ENCODE measurements at places on chromosomes 2 and 18.

DNA sequence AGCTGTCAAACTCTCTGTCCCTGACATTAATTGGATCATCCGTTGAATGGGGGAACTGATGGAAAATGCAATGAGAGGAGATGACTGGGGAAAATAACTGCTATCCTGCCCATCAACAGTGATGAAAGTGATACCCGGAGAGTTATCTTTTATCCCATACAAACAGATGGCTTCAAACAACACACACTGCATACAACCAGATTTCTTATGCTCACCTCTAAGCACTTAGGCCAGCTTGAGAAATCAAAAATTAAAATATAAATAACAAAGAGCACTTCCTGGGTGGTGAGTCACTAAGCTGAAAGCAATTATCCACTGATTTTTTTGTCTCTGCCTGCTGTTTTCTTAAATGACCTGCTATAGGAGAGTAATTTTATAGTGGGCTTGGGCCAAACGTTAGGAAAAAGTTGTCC, 237.6 kb upstream of the RGPD4 start:
- DNase-seq = no peak

GRCh38 chr18:23257686-23258565, 122.6 kb downstream of the CABLES1 start:
- no peak for DNase-seq

DNA sequence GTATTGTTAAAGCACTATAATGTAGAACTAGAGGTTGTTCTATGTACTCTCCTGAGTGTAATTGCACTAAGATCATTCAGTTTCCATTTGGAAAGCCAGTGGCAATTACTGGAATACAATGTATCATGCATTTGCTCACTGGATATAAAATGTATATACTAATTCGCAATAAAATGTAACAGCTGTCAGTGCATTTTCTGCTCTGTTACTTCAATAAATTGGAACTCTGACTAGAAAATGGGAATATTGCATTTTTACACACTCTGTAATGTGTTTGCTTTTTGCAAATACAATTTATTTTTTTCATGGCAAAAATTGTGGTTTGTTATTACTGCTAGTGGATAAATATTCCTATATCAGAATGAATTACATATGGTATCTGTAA, 893.8 kb upstream of the POU3F3 start:
- DNase-seq = no peak

DNA sequence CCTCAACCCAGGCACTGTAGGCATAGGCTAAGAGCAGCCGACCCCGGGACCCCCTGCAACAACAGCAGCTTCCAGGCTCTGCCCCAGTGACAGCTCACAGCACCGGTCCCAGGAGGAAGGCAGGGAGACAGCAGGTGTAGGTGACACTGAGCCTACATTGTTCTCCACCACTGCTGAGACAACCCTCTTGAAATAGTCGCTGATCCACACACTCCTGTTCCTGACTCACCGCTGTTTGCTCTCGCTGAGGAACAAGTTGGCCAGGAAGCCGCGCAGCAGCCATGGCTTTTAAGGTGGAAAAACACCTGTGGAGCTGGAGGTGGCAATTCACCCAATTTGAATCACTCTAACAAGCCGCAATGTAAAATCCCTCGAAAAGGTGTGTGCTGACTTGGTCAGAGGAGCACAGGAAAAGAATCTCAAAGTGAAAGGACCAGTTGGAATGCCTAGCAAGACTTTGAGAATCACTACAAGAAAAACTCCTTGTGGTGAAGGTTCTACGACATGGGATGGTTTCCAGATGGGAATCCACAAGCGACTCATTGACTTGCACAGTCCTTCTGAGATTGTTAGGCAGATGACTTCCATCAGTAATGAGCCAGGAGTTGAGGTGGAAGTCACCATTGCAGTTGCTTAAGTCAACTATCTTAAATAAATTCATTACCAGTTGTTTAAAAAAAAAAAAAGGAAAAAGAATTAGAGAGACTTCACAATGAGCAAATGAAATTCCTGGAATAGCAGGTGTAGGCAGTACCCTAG, 167.5 kb downstream of the ARL4C start:
- no peak for DNase-seq

GRCh38 chr18:22013993-22014392, 155.4 kb upstream of the GATA6 start:
- no peak for DNase-seq

DNA sequence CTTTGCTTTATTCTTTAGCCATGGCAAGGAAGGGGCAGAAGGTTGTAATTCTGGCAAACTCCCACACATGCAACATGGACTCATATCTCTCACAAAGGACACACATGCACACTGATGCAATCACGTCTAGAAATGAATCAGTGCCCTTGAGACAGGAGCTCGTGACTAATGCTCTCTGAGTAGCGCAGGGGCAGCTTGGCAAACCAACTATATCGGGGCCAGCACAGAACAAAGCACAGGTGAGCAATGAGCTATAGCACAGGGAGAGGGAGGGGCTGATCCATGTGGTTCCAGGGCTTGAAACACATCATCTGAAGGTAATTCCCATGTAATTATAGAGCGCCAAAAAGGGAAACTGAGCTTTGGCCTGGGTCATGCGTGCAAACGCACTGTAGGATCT, 165.2 kb upstream of the KLF7 start:
- peak; percentile 97 for DNase-seq

DNA sequence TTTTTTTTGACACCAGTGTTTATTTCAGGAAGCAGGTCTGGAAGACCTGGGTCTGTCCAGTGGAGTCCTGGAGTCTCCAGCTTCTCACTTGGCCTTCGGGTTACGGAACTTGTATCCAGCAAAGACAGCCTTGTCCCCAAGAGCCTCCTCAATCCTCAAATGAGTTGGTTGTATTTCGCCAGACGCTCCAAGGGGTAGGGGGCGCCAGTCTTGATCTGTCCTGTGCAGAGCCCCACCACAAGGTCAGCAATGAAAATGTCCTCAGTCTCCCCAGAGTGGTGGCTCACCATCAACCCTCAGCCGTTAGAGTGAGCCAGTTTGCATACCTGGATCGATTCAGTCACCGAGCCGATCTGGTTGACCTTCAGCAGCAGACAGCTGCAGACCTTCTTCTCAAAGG, 21.9 kb downstream of the ASXL2 start:
- DNase-seq = no peak

DNA sequence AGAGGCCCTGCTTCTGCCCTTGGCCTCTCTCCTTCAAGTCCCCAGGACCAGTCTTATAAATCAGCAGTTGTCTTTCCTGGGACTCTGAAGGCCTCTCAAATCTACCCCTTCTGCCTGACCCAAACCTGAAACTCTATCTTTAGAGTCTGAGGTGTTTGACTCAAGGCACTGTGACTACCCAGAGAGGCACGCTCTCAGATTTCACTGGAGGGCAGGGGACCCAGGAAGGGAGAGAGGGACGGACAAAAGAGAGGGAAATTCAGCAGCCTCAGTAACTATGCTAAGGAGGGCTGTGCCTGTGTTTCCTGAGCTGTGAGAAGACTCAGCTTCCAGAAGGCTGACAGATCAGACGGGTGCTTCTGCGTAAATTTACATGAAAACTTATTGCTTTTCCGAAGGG, 217.8 kb downstream of the HAUS1 start:
- no peak for DNase-seq

DNA sequence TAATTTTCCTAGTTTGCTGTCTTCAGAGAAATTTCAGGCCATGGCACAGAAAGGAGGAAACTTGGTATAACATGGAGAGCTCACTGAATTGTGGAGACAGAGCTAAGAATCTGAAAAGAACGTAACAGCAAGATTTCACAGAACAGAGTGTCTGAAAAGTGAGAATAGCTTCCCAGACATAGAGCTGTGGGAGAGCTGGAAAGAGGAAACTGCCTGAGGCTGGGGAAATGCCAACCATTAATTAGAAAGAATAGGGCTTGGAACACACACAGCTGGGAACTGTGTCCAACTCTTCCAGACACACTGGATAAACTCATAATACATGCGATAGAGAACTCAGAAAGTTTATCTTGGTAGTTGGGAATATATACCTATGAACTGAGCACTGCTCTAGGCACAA, 51.6 kb upstream of the KYNU start:
- no peak for DNase-seq

GRCh38 chr2:88913280-88913679, 221.8 kb downstream of the RPIA start:
- no peak for DNase-seq

GRCh38 chr2:241009191-241009590, 10.8 kb downstream of the SNED1 start:
- no peak for DNase-seq

GRCh38 chr2:55233658-55233940, 1.1 kb downstream of the RPS27A start:
- DNase-seq = no peak

- DNase-seq = peak; percentile 26
Measured at GRCh38 chr2:62383846-62384245, 122.1 kb downstream of the TMEM17 start.

DNA sequence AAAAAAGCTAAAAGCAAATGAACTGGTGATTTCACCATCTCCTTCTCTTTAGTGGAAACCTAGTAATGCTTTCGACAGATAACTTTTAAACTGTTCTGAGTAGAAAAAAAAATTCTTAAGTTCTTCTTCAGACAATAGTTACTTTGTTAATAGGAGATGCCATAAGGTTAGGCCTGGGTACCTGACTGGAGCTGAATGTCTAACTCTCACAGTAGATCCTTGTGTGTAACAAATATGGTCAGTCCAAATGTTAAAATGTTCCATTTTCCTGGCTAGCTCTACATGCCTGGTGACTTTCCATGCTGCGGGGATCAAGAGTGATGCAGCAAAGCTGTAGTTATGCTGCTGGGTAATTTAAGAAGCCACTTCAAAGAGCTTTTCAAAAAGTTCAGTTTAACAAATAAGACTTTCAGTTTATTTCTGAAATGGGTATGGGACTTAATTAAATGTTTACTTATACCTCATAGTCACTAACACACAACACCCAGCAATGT, 264.0 kb upstream of the SESTD1 start:
- no peak for DNase-seq

DNA sequence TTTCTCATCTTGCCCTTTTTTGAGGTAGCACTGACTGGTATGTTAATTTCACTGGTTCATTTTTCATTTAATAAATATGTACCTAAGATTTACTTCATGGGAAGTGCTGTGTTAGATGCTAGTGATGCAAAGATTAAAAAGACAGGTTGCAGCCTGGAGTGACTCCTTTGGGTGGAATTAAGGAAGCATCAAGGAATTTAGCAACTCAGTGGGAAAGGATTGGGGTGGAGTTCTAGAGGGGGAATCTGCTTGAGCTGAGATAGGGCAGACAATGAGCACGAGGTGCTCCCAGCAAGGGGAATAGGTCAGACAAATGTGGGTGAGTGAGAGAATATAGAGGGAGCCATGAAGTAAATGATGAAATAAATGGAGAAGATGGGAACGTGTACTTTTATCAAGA, 57.0 kb downstream of the LYPD6 start:
- DNase-seq = no peak

DNA sequence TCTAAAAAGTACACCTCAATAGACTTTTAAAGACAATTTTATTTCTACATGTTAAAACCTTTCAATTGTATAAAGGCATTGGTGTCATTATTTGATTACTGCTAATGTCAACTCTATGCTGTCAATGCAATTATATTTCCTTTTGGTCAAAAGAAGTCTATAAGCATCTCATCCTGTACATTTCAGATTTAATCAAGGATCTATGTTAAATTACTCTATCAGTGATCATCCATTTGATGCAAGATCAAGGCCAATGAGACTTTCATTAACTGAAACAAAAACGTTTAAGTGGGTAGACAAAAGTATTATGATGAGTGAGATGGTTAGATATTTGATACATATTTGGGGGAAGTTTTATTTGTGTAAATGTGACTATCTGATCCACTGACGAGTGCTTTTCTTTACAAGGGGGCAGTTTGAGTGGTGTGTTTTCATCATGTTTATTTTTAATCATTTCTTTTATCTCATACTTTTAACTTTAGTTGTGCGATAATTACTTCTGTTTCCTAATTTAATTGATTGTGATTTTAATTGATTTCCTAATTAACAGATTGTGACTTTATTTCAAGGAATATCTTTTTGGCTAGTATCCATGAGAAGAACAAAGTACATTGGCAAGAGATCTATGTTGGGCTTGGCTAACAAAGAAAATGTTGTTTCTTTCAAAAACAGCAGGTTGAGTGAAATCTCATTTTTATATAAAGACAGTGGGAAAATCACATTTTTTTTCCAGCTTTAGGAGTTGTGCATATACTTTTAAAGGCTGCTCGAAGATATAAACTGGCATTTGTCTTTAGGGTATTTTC, 1.1 kb downstream of the ARHGAP28 start:
- DNase-seq = no peak

DNA sequence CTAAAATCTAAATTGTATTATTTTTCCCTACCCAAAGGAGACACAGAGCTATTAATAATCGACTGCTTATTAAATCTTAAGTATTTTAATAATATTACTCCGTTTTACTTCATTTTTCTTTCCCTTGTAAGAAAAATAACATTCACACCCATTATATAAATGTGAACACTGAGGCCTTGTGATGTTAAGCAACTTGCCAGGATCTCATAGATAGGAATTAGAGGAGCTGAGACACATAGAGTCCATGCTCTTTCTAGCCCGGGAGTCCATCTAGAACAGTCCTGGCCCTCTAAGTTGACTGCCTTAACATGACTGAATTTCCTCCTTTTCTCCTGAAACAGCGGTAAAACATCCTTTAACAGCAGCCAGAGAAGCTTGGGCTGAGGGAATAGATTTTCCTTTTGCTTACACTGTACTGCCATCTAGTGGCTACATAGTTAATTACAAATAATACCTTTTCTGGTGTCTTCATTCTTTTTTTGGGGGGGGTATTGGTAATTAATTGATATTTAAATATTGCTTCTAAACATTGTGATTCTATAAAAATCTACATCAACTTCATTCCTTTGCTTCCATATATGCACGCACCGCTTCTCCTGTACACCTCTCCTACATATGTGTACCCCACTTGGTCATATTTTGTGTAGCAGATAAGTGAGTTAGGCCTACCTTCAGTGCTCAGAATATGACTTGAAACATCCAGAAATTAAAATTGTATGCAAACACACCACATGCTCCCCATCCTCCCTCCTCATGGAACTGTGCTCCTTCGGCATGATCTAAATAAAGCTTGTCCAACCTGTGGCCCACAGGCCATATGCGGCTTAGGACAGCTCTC, 125.8 kb upstream of the HNMT start:
- peak; percentile 60 for DNase-seq

GRCh38 chr2:200406379-200406778, 99.9 kb downstream of the SPATS2L start:
- DNase-seq = no peak

DNA sequence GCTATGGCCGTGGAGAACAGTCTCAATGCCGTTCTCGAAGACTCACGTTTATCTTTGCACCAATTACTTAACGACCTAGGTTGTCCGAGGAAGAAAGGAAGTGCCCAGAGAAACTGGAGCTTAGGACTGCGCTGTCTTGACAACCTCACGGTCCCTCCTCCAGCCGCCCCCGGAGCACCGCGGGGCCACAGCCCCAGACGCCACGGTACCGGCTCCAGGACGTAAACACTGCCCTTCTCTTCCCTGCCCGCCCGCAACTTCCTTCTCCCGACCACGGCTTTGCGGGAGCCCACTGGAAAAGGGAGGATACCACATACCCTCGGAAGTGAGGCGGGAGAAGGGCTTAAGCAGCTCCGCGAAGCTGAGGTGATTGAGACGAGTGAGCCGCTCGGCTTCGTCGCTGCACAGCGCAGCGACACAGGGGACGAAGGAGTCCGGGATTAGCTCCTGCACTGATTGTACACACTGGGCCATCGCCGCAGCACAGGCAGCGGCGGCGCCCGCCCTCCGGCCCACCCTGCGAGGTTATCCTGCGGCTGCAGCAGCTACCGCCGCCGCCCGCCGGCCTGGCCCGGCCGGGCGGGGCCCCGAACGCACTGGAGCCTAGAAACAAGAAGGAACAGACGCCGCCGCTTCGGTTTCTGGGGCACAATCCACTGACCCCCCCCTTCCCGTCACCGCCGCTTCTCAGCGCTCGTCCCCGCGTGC, 483 bp downstream of the TRAPPC8 start:
- peak; percentile 70 for DNase-seq
